IMR-90 (cell line): ENCODE measurements at places on chromosomes 2 and 18. TPM values are rescaled to one million over a fixed set of nuclear protein-coding genes. Genes with fewer than 3 reads are reported as not detected.

- H3K4me3 ChIP-seq: no peak overlapping the region
- H3K36me3 ChIP-seq: peaks cover 8% of the 10 kb centered on the region; the same call in 1 of the 2 replicates
- DNase-seq: peak; percentile 24
- H3K4me1 ChIP-seq: peaks cover 6% of the 10 kb centered on the region
These were observed 46.9 kb downstream of the DNMT3A start for GRCh38 chr2:25294573-25295462.

DNA sequence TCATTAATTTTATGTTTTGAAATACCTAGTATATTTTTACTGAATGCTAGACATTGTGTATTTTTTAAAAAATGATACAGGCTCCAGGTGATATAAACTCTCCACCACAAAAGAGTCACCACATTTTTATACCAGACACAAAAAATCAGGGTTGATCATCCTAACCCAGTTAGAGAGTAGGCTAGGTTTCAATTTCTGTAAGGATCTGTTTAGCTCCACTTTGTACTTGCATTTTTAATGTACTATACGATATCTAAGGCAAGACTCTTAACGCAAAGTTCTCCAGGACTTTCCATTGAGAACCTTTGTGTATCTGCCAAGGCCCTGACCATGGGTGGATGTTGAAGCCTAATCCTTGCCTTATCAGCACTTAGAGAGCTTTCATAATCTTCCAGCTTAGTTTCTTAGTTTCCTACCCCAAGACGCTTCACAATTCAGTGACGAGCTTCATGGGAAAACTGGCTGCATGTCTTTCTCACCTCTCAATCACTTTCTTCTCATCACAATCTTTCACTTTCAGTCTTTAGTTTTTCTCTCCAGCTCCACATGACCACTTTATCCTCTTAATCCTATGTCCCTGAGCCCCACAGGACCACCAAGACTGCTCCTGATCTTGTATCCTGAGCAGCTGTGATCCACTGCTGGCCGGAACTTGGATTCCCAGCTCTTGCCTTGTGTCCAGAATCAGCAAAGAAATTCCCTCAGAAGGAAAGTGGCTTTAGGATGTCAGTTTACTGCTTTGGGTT is 635.8 kb downstream of the RNF144A start:
- no peak overlapping the region for H3K27ac ChIP-seq
- DNase-seq: no peak
- no peak overlapping the region for H3K4me3 ChIP-seq
- no peaks in the 10 kb centered on the region for H3K4me1 ChIP-seq
- H3K27me3 ChIP-seq: no peaks in the 10 kb centered on the region

DNA sequence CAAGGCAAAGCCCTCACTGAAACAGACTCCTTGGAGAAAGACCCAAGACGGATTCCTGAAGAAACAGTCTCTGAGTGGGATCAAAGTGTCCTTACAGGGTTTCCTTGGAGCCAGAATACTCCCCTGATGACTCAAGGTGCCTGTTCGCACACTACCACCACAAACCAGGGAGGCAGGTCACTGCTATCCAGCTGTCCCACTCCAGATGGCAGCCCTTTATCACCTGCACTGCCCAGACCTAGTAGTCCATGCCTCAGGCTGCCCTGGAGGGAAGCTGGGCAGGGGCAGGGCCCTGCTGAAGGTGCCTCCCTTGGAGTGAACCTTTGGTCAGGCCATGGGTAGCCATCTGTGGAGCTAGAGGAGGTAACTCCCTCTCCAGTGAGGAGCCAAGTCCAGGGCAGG is 34.1 kb downstream of the TRABD2A start:
- peak overlapping the region; percentile 56 for H3K27ac ChIP-seq
- no peaks in the 10 kb centered on the region for H3K36me3 ChIP-seq
- H3K4me3 ChIP-seq: no peak overlapping the region
- DNase-seq: peak; percentile 78
- H3K4me1 ChIP-seq: peaks cover 20% of the 10 kb centered on the region

GRCh38 chr2:229901819-229902218 is 20.0 kb downstream of the TRIP12 start:
- H3K4me3 ChIP-seq: no peak overlapping the region
- peak; percentile 73 for DNase-seq

DNA sequence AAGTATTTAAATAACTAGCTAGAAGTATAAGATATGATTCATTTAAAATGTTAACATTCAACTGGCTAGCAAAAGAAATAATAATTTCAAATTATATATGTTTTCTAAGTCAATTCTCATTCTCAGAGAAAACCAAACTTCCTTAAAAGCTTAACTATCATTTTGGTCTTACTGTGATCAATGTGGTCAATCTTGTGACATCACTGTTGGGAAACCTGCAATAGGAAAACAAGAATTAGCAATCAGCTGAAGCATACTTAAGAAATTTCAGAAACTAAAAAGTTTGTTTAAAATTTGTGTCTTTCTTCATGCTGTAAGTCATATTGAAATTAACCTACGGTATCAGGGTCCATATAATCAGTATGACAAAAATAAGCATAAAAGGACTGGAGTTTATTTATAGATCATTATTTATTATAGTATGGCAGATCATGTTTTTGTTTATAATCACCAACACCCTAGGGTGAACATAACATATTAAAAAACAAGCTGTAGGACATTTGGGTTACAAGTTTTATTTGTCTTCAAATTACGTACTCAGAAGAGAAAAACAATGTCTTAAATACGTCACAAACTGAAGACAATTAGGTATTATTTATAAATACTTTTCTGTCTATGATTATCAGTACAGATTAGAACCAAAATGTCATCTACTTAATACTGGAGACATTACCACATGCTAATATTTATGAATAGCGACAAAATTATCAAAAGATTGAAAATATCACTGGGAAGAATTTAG is 60.5 kb downstream of the BAZ2B start:
- no peaks in the 10 kb centered on the region for H3K27me3 ChIP-seq
- H3K27ac ChIP-seq: no peak overlapping the region

DNA sequence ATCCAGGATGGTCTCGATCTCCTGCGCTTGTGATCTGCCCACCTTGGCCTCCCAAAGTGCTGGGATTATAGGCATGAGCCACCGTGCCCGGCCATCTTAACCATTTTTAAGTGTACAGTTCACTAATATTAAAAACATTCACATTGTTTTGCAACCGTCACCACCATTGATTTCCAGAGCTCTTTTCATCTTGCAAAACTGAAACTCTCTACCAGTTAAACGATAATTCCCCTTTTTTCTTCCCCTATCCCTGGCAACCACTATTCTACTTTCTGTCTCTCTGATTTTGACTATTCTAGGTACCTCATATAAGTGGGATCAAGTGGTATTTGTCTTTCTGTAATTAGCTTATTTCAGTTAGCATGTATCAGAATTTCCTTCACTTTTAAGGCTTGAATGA is 16.8 kb upstream of the NEUROD1 start:
- no peak overlapping the region for H3K4me3 ChIP-seq
- DNase-seq: no peak
- no peaks in the 10 kb centered on the region for H3K36me3 ChIP-seq
- H3K27me3 ChIP-seq: peaks cover 2% of the 10 kb centered on the region; the same call in 1 of the 2 replicates

GRCh38 chr2:229650901-229651300 is 63.5 kb downstream of the DNER start:
- H3K27ac ChIP-seq: no peak overlapping the region
- H3K27me3 ChIP-seq: no peaks in the 10 kb centered on the region
- DNase-seq: no peak
- no peaks in the 10 kb centered on the region for H3K4me1 ChIP-seq
- no peak overlapping the region for H3K4me3 ChIP-seq

- peak; percentile 62 for DNase-seq
- no peaks in the 10 kb centered on the region for H3K36me3 ChIP-seq
- peak within 1 kb of the TSS; percentile 47 for H3K27ac ChIP-seq
- peaks cover 12% of the 10 kb centered on the region; the same call in 1 of the 2 replicates for H3K4me1 ChIP-seq
- H3K27me3 ChIP-seq: peaks cover 26% of the 10 kb centered on the region
These were observed at the start of gene ITM2C for GRCh38 chr2:230864605-230865306. ITM2C (plus strand) TSS chr2:230864942; CDS start chr2:230865026, 84 bp downstream.

GRCh38 chr2:151522556-151522955 is 112.9 kb downstream of the RIF1 start:
- no peaks in the 10 kb centered on the region for H3K36me3 ChIP-seq
- H3K27ac ChIP-seq: no peak overlapping the region
- H3K4me1 ChIP-seq: no peaks in the 10 kb centered on the region
- no peak for DNase-seq

DNA sequence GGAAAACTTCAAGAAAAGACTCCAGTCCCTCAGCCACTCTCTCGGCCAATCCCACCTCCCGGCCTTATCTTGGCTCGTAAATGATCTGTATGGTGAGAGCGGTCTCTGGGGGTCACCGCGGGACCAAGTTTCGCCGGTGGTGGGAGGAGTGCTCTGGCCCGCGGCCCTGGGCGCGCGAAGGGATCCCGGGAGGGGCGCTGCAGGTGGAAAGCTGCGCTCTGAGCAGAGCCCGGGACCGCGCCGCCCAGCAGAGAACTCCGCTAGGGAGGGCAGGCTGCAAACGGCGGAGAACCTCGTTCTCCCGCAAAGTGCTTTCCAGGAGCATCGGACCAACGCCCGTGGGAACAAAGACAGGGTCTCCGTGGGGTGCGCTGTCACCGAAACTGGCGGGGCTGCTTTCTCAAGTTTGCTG is 622 bp downstream of the LRP2 start:
- no peak overlapping the region for H3K27ac ChIP-seq
- no peak for DNase-seq
- H3K36me3 ChIP-seq: no peaks in the 10 kb centered on the region

GRCh38 chr2:128435576-128436478 is 117.2 kb upstream of the HS6ST1 start:
- no peaks in the 10 kb centered on the region for H3K36me3 ChIP-seq
- no peak for DNase-seq
- H3K4me1 ChIP-seq: no peaks in the 10 kb centered on the region
- no peak overlapping the region for H3K4me3 ChIP-seq

- no peak overlapping the region for H3K4me3 ChIP-seq
- no peaks in the 10 kb centered on the region; the same call in 1 of the 2 replicates for H3K4me1 ChIP-seq
- H3K27ac ChIP-seq: peak overlapping the region; percentile 26
- H3K36me3 ChIP-seq: peaks cover 38% of the 10 kb centered on the region
- peak; percentile 83 for DNase-seq
These were observed 112.8 kb upstream of the RASGRP3 start for GRCh38 chr2:33363325-33364298.

DNA sequence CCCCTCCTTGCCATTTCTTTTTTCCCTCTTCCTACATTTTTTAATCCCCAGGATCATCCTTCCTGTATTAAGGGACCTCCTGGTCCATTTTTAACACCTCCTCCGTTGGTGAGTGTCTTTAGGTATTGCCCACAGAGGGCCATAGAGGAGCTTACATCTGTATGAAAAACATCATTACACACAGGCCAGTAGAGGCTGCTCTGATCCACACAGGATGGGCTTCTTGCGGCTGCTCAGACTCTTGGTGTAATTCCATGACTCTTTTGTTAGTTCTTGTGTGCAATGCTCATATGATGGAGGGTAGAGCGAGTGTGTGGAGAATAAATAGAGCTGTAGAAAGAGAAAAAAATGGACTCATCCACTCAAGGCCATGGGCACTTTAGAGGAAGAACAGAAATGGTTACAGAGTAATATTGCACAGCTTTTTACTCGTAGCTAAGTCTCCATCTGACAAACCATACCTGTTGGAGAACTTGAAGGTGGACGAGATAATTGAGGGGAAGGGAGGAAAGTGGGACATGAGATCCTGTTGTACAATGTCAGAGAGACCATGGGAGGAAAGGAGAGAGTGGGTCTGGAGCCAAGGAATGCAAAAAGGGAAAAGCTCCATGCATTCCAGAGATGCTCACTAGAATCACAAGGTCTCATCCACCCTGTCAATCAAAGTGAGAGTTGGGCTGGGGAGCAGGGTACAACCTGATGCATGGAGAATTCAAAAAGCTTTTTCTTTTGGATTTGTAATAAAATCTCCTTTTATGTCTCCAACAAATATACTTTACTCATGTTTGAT is 129.7 kb upstream of the TNP1 start:
- no peaks in the 10 kb centered on the region for H3K36me3 ChIP-seq
- peak; percentile 50 for DNase-seq
- peaks cover 9% of the 10 kb centered on the region for H3K4me1 ChIP-seq
- H3K27me3 ChIP-seq: no peaks in the 10 kb centered on the region; the same call in 1 of the 2 replicates
- H3K4me3 ChIP-seq: no peak overlapping the region
- H3K27ac ChIP-seq: no peak overlapping the region

DNA sequence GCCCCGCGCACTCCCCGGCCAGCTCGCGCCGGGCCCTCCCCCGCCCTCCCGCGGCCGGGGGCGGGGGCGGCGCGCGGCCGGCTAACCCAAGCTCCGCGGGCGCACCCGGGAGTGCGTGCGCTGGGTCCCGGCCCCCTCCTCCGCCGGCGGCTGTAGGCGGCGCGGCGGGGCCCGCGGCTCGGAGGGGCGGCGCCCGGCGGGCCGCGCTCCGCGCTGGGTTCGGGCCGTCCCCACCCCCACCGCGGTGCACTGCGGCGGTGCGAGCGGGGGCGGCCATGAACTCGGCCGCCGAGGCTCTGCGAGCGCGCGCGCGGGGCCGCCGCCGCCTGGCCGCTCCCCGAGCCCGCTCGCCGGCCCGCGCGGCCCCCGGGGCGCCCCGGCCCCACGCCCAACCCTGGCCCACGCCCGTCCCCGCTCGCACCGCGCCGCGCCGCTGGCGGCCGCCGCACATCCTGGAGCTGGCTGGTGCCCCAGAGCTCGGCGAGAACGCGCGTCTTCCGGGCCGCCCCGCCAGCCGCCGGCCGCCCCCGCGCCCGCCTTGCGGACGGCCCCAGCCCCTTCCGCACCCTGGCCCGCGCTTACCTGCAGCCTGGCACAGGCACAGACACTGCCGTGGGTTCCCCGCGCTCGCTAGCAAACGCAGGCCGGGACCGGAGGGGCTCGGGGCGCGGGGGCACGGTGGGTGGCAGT is at the start of gene ZBTB14:
TSS of gene ZBTB14 (minus strand) at position 496 of the 690 bp plus-strand sequence. CDS start 2,480 bp downstream, outside the sequence.
- H3K4me1 ChIP-seq: peaks cover 3% of the 10 kb centered on the region
- peak within 1 kb of the TSS; percentile 65 for H3K4me3 ChIP-seq
- DNase-seq: peak; percentile 54
- H3K27ac ChIP-seq: peak within 1 kb of the TSS; percentile 87
- peaks cover 12% of the 10 kb centered on the region for H3K36me3 ChIP-seq
- H3K27me3 ChIP-seq: no peaks in the 10 kb centered on the region; the same call in 1 of the 2 replicates

DNA sequence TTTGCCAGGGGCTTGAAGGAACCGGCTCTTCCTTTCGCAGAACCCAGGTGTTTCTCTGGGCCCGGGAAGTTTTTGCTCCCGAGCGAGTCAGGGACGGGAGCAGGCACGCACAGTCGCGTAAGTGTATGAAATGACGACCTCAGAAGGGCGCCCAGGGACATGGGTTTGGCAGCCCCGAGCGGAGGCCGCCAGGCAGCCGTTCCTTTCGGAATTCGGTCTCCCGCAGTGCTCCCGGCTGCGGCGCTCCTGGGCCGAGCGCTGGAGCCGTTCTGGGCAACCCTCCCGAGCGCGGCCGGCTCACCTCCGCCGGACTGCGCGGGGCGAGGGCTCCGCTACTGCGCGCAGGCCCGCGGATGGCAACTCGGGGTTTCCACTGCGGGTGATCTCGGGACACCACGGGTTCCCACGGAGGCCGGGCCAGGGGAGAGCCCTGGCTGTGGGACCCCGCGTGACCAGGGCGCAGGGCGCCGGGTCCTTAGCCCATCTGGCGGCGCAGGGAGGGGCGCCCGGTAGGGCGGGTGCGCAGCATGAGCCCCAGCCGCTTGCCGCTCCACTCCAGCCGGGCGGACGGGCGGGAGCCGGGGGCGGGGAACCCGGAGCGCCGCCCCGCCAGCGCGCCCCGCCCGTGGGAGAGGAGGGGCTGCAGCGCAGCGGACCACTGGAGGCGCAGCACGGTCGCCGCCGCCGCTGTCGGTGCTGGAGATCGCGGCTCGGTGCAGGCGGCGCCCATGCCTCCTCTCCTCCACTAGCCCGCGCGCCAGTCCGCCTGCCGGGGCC is at the start of gene OSBPL6:
TSS of gene OSBPL6 (plus strand) at position 690 of the 777 bp plus-strand sequence. CDS start 111,673 bp downstream, outside the sequence.
- no peaks in the 10 kb centered on the region for H3K4me1 ChIP-seq
- peak; percentile 82 for DNase-seq
- H3K36me3 ChIP-seq: no peaks in the 10 kb centered on the region
- H3K4me3 ChIP-seq: peak within 1 kb of the TSS; percentile 90
- peak within 1 kb of the TSS; percentile 31; the same call in 1 of the 2 replicates for H3K27ac ChIP-seq
- H3K27me3 ChIP-seq: no peaks in the 10 kb centered on the region

BMP10 gene
- not detected in 2 replicates for total RNA-seq

FBXO36 gene
- total RNA-seq: 2.2 TPM in 2 replicates

SPATA3 gene
- total RNA-seq: not detected in 2 replicates

PSMA8 gene
- not detected in 2 replicates for total RNA-seq
